ENCODE measurements at places on chromosomes 6 and 20.

GRCh38 chr20:59770851-59771250 lies 162.6 kb downstream of the SYCP2 start:
- no peak for DNase-seq

GRCh38 chr6:50966532-50966931 lies 147.9 kb downstream of the TFAP2B start:
- no peak for DNase-seq

DNA sequence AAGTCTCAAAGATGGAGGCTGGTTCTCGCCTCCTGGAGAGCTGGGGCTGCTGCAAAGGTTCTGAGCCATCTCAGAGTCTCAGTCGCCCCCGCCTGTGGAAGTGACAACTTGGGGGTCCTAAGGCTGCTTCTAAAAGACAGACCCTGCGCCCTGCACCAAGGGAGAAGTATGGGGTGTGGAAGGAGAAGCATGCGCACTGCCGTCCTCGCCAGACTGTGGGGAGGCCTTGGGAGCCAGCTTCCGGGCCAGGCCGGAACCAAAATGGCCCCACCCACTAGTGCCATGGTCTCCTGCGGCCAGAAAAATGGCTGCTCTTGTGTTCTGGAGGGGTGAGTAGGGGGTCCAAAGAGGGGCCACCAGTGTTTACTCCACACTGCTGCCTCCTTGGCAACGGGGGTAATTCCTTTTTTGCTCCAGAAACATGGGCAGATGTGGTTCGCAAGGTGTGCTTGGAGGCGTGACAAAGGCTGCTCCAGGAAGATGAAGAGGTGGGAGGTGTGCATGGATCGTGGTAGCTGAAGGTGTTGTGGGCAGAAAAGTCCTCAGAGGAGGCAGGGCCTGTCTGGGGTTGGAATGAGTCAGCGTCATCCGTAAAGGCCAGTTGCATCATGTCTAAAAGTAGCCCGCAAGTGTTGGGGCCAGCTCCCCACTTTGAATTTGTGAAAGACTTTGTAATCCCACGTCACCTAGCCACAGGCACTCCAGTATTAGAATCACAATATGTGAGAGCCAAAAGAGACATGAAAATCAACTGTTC lies 329.8 kb upstream of the SOX4 start:
- DNase-seq, result no peak

DNA sequence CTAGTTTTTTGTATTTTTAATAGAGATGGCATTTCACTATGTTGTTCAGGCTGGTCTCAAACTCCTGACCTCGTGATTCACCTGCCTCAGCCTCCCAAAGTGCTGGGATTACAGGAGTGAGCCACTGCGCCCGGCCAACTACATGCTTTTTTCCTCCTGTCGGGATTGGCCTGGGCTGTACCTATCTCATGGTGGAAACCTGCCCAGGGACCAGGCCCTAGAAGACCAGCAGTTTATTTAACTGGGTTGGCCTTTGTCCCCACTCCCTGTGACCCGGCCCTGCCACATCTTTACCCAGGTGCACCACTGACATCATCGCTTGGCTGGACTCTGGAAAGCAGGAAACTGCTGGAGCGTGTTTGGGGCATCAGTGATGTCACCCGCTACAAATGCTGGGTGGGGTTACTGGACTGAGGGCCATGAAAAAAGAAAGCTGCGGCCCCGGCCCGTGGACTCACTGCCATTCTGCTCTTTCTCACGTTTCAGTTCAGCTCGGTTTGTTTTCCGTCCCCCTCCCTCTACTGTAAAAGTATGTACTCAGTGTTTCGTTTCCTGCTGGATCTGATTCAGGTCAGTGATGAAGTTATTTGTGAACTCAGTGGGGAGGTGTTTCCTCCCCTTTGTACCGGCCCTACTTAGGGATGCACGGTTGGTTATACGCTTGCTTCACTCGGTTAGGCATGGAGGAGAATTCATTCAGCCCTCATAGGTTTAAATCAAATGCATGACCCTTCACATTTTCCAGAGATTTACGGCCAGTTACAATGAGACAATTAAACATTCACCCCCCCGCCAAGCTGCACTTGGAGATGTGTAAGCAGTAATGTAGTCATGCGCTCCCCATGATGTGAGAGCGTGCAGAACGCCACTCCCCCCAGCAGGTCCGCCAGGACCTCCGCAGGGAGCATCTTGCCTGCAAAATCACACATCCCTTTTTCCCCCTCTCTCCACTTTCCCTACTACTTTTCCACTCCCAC lies 179.3 kb downstream of the MTHFD1L start:
- DNase-seq, result no peak

- no peak for DNase-seq
Measured at GRCh38 chr20:44720997-44721784, 6.0 kb downstream of the CCN5 start.

- DNase-seq, result no peak
Measured at GRCh38 chr6:159035891-159036290, 8.9 kb downstream of the TAGAP start.

DNA sequence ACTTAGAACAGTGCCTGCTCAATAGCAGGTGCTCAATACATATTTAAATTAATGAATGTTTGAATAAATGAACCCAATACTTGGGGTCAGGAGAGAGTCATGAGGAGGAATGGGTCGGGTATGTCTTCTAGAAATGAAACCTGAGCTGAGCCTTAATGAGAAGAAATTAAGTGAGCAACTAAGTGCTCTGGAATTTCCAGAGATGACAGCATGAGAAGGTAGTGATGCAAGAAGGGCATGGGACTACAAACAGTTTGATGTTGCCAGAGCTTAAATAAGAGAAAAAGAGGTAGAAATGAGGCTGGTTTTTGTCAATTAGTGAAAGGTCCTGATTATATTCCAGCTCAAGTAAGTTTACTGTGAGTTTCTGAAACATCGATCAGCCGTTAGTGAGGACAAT lies 82.9 kb downstream of the PDE10A start:
- no peak for DNase-seq

- DNase-seq, result no peak
Measured at GRCh38 chr6:156960525-156960924, 183.3 kb downstream of the ARID1B start.

- DNase-seq, result no peak
Measured at GRCh38 chr6:25312703-25313102, 33.5 kb downstream of the CARMIL1 start.

DNA sequence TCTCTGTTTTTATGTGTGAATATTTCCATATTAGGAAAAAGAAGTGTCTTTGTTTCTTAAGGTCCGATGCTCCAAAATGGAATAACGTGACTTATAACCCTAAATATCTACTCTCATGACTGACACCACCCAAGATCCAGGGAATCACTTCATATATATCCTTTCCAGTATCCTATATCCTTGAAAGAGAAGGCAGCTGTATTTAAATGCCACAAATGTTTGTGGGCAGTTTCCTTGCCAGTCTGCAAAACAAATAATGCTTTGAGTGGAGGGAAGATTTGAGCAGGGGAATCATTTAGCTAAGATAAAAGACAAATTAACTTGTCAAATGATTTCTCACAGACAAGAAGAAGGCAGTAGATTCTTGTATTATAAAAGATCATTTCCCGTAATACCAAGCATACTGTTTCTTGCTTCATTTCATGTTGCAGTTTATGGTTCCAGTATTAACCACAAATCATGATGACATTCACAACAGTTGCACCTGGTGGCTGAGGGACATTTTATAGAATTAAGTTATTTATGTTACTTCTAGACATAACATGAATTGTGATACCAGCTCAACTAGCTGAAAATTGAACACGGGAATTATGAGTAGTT lies 30.0 kb upstream of the FABP7 start:
- no peak for DNase-seq

GRCh38 chr6:1055015-1055921 lies 256.6 kb upstream of the FOXQ1 start:
- no peak for DNase-seq

DNA sequence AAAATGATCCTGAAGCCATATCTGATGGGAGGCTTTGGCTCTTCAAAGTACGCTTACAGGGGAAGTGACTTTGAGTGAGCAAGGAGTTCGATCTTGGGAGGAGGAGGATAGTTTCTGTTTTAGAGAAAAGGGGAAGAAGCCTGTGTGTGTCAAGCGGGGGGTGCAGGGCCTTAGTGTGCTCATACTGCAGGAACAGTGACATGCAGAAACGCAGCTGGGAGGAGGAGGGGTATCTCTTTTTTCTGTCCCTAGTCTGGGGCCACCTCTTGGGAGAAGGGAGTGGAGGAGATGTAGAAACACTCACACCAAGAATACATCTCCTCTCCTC lies 19.8 kb downstream of the SIRPD start:
- no peak for DNase-seq

GRCh38 chr6:169038691-169039090 lies 215.0 kb downstream of the THBS2 start:
- DNase-seq, result no peak

DNA sequence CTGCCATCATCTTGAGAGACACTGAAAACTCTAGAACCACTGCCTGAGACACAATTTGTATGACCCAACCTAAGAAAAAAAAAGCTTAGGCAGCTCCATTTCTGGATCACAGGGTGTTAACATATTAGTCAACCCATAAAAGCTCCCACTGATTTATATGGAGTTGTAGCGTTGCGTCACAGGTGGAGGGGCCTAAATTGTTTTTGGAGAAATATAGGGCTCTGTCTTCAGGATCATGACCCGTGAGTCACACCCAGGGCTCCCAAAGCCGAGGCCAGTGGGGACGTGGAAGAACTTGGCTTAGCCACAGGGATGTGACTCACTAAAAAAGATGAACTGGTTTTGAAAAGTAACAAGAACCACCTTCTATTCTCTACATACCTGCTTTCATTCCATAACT lies 116.5 kb upstream of the BMP2 start:
- no peak for DNase-seq

GRCh38 chr6:116393430-116393829 lies 22.7 kb downstream of the DSE start:
- no peak for DNase-seq

DNA sequence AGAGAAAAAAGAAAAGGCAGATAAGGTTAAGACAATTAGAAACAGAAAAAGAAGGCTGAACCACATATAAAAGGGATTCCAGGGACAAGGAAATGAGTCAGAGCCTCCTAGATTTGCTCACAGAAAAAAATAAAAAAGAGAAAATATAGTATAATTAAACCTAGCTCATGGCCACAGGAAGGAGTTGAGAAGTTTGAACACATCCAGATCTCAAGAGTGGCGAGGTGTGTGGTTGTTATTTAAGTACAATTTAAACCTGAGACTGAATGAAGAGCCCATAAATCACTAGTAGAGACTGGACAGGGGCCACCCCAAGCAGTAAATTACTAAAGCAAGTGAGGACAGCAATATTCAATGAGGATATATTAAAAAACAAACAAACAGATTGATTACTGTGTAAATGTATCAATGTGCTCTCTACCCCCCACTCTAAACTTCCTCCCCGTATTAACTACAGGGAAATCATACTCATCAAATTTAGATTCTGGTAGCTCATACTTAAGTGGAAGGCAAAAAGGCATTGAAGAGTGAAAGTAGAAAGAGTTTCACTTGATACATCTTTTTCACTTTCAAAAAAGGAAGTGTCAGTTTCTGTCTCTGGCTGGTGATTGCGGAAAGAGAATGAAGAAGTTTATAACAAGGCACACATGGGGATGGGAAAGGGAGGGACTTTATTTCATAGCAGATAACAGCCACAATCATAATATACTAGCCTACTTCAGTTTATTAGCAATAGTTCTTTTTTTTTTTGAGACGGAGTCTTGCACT lies 49.3 kb upstream of the SCAF8 start:
- no peak for DNase-seq

DNA sequence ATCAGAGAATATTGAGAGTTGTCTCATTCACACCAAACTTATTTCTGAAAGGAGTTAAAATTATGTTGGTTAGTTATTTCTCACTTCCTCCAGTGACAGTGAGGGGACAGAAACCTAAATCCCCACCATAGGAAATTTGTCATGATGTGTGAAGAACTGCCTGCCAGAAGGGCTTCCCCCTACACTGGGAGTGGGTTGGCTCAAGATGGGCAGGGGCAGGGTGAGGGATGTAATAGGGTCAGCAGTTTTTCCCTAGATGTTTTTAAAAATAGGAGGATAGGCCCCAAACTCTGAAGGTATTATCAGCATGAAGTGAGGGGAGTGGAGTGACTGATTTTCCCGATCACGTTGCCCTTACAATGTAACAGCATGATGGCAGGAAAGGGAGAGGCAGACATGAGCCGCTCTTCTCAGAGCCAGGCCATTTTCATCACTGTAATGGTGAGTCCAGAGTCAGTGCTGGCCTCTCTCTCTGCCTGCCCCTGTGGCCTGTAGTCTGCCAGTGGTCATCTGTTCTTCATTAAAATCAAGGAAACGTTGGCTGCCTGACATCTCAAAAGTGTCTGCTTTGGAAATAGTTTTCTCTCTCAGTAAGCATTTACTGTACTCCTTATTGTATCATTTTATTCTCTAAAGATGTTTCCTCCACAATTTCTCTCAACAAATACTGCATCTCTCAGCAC lies 59.8 kb upstream of the SYNJ2 start:
- DNase-seq, result no peak

All from stimulated activated CD4-positive, alpha-beta T cell treated with anti-CD3 and anti-CD28 coated beads, TNF-alpha, amount 100 ng/mL, for 24 hours (primary cell).